ENCODE measurements at places on chromosomes 11 and 22.

DNA sequence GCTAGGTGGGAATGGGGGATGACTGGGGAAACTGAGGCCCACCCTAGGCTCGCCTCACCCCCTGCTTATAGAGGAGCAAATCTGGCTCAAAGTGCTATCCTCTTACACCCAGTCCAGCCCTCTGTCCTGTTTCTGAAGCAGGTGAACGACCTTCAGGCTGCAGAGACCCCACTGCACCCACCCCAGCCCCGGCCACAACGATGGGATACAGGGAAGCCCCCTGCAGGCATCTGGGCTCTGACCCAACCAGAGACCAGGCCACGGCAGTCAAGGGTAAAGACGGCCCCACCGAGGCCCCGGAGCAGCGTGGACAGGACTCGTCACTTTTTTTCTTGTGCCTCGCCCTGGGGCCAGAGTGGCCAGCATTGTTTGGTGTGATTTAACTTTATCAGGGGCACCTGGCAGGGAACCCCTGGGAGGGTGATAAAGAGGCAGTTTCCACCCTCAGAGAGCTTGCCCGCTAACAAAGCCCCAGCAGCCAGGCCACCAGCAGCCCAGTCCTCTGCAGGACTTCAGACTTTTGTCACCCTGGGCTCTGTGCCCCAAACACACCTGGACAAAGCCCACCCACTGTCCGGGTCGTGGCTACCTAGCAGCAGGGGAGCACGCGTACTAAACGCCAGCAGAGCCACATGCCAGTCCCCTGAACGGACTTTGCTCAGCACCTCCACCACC, 612.6 kb downstream of the TBC1D22A start:
- DNase-seq: no peak

- no peak for DNase-seq
These were observed 92.5 kb downstream of the SIK3 start for GRCh38 chr11:117005758-117006157.

GRCh38 chr11:133136376-133136775, 395.9 kb downstream of the OPCML start:
- DNase-seq: no peak

DNA sequence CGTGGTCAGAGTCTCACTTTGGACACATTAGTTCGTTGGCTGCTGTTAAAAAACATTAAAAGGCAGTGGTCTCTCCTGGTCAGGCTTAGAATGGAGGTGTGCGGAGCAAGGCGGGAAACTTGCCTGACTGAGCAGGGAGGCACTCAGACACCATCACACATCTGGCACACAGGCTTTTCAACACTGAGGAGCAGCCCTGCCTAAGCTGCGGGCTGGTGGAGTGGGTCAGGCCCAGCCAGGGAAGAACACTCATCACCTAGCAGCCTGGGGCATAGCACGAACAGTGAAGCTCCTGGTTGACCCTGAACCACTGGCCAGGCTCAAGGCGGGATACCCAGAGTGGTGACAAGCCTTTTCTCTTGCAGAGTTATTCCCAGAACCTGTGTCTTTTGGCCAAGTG, 4.2 kb downstream of the KAT5 start:
- no peak for DNase-seq

- DNase-seq: peak; percentile 81
These were observed 38.2 kb downstream of the ATXN10 start for GRCh38 chr22:45709866-45710265.

DNA sequence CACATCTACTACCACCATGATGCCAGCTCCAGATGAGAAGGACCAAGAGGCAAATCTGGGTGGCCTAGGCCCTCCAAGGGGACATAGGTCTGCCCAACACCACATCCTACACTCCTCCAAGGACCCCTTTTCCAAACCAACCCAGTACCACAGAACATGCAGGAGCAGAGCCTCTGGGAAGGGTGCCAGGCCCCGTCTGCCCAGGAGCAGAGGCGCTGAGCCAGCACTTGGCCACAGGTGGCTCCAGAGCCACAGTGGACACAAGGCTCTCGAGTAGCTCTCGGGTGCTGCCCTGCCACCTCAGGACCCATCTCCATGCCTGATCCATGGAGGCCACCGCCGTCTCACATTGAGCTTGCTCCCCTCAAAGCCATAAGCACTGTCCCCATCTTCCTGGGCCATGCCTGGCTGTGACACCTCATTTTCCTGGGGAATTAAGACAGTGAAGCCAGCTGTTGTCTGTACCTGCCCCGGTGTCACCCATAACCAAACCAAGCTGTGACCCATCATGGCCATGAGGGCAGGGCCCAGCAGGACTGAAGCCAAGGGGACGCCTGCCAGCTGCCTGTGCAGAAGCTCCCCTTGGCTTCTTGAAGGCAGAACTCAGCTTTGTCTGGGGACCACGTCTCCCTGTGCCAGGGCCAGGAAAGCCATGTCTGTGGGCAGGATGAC, 7.4 kb downstream of the MOB2 start:
- DNase-seq: no peak

DNA sequence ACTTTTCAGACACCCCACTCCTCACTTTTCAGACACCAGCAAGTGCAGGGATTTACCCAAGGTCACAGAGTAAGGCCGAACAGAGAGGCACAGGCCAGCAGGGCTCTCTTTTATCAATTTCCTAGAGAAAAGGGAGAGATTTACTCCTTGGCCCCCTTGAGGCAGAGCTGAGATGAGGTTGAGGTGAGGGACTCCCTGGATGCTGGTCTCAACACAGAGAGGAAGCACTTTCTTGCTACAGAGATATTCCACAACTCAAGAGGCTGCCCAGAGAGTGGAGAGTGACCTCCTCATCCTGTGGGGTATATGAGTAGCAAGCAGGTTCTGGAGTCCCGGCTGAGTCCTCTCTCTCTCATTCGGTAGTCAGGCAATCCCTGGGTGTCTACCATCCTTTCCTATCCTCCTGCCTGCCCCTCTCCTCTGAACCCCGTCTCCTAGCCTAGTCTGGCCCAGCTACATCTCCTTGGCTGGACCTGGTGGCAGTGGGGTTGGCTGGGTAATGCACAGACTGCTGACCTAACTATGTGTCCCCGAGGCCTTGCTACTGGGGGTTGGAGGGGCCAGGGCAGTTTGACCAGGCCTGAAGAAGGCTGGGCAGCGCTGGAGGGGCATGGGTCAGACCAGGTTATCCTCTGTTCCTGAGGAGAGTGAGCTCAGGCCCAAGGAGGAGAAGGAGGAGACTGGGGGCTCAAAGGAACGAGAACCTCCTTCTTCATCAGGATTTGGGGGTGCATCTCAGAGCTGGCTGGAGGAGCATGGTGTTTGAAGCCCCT, 1.8 kb upstream of the ARHGEF17 start:
- no peak for DNase-seq

- DNase-seq: peak; percentile 70
These were observed 88.6 kb downstream of the ETS1 start for GRCh38 chr11:128498721-128499245.

- DNase-seq: no peak
These were observed 43.4 kb downstream of the SCUBE2 start for GRCh38 chr11:9047964-9048523.

- peak; percentile 59 for DNase-seq
These were observed 33.7 kb upstream of the APOBEC3A start for GRCh38 chr22:38923463-38924346.

GRCh38 chr11:100383357-100383865, 303.7 kb upstream of the ARHGAP42 start:
- no peak for DNase-seq

DNA sequence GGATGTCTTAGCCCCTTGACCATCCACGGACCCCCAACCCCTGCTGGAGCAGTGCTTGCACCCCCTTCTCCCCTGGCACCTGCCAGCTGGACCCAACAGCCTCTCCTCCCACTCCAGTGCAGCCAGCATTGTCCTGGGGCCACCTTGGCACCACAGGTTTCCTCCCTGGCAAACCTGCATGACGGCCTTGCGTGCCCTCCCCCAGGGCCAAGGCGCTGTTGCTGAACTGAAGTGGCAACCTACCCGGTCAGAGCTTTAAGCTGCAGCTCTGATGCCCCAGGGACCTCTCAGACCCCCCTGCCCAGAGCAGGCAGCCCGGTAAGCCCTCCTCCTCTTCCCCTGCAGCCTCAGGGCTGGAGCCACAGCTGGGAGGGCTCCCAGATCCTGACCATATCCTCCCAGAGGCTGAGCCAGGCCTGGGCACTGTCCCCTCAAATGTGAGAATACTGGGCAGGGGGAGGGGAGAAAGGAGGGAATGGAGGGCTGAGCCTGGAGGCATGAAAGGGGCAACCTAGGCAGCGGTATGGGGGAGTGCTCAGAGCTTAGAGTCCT, 1.8 kb upstream of the LRRC75B start:
- DNase-seq: no peak

DNA sequence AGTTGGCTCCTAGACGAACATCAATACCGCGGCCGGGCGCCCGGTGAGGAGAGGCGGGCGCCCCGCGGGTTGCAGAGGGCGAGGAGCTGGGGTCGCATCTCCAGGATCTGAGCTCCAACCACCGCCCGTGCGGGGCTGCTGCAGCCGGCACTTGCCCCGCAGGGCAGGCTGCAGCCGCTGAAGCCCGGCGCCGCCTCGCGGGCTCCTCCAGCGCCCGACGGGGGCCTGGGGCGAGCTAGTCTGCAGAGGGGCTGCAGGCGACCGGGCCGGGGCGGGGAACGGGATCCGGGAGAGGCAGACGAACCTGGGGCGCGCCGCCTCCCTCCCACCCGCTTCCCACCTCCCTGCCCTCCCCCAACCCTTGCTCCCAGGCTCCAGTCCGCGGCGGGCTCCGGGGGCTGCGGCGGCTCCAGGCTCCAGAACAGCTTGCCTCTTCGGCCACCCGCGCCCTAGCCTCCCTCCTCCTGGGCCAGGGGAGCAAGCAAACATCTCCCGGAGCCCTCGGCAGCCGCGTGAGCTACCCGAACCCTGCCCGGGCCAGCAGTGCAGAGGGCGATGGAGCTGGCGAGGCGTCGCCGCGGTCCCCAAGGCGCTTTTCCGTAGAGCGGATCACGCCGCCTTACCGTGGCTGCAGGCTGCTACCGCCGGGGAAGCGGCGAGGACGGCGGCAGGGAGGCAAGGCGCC, 802 bp downstream of the TENM4 start:
- DNase-seq: no peak

DNA sequence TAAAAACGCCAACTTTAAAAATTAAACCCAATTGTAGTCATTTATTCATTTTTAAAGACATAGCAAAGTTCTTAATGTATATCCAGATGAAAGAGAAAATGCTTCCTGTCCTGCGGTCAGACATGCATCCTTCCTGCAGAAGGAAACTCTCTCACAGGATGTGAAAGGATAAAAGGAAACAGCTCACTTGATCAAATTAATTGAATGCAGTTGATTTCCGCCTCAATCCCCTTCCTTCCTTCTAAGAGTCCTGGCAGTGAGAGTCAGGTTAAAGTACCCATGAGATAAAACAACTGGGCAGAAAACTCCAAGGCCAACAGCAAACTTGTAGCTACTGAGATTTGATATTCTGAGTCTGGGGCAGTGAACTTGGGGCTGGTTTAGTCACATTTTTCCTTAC, 38.5 kb downstream of the CWC15 start:
- no peak for DNase-seq

- no peak for DNase-seq
These were observed 58.5 kb upstream of the SESN3 start for GRCh38 chr11:95289378-95290101.

DNA sequence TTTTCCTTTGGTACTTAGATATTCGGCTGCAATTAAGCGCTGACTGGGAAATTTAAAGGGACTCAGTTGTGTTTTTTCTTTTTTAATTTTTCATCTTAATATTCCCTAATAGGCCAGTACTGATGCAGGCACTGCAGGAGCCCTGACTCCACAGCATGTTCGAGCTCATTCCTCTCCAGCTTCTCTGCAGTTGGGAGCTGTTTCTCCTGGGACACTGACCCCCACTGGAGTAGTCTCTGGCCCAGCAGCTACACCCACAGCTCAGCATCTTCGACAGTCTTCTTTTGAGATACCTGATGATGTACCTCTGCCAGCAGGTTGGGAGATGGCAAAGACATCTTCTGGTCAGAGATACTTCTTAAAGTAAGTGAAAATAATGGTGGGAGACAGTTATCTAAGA, 3.8 kb downstream of the YAP1 start:
- DNase-seq: no peak

- no peak for DNase-seq
These were observed 38.2 kb downstream of the RNF141 start for GRCh38 chr11:10502770-10503169.

DNA sequence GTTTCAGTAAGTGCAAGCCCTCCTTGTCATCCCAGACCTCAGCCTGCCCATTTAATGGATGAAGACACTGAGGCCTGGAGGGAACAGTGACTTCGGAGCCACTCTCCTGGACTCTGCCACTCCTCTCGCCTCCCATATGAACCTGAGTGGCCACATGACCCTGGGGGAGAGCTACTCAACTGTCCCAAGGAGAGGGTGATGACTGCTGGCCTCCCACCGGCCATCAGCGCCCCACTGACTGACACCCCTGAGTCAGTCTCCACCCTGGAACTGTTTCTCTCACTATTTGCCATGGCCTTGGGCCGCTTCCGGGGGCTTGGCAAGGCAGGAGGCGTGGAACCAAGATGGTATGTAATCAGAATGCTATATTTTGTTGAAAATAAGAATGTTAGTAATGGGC, 17.1 kb downstream of the LRP5 start:
- no peak for DNase-seq

DNA sequence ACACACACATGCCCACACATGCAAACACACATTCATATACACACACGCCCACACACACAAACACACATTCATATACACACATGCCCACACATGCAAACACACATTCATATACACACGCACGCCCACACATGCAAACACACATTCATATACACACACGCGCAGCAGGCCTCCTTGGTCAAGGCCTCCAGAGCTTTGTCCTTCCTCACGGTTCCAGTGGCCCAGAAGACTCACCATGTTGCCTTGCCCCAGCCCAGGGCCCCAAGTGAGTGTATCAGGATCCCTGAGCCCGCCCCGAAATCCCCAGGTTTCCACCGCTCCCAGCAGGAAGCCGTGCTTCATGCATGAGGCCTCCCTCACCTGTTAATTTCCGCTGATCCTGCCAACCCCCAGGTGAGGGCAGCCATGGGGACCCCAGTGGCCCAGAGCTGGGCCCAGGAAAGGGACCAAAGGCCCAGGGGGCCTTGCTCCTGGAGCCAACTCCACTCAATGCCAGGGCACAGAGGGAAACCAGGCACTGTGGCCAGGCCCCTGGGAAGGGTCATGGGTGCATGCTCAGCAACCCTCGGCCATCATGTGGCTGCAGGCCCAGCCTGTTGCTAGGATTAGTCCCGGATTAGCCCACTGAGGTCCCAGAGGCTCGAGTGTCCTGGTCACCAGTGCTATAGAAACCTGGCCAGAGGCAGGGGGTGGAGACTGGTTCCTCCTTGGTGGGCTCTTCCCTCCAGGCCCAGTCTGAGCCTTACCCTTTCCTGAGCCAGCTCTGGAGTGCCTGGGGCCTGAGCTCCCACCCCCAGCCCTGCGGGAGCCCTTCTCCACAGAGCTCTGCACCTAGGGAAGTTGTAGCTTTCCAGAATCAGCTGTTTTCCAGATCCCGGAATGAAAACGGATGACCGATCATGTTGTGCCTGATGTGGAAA, 34.4 kb downstream of the IGF2 start:
- no peak for DNase-seq

DNA sequence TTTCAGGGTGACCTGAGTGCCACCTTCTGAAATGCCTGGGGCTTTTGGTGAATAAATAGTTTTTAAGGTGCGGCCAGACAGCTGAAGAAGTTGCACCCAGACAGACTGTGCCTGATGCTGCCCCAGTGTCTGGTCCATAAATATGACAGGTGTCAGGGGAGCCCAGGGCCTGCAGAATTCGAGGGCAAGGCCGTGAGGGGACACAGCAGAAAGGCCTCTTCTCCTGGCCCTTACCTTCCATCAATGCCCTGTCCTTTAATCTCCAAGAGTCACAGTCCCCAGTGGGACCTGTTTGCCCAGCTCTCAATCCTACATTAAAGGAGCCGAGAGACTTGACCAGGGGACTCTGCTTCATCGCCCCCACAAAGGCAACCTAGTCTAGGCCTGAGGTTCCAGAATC, 45.7 kb downstream of the NAT10 start:
- no peak for DNase-seq

Measured in HFFc6 (cell line).